ENCODE measurements at places on chromosomes 12 and 14.

GRCh38 chr12:56332512-56333196 lies 1.1 kb downstream of the PAN2 start:
- DNase-seq: no peak

DNA sequence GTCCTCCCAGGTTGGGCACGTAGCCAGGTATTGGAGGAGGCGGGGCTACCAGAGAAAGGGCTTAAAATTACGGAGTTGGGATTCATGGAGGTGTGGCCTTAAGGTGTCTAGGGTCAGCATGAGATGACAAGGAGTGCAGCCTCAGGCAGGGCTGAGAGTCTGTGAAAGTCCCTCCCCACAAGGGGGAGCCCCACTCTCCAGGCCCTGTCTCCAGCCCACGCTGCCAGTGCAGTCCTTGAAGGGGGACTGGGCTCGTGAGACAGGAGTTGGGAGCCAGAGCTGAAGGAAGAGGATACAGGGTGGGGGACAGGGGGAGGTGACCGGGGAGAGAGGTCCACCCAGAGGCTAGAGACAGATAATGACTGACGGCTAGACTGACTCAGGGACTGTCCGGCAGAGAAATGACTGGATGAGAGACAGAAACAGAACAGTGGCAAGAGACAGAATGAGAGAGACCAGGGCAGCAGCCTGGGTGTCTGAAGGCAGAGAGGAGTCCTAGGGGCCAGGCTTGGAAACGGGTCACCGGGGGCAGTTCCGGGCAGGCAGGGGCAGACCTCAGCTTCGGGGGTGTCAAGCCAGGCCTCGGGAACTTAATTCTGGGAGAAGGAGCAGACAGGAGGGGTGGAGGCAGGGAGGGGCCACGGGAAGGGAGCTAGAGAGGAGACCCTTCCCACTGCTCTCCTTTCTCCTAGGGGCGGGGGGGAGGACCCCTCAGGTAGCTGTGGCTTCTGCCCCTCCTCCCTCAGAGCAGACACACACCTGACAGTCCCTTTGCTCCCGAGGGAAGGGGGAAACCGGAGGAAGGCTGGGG lies 970 bp downstream of the CDH24 start:
- peak; percentile 67 for DNase-seq

DNA sequence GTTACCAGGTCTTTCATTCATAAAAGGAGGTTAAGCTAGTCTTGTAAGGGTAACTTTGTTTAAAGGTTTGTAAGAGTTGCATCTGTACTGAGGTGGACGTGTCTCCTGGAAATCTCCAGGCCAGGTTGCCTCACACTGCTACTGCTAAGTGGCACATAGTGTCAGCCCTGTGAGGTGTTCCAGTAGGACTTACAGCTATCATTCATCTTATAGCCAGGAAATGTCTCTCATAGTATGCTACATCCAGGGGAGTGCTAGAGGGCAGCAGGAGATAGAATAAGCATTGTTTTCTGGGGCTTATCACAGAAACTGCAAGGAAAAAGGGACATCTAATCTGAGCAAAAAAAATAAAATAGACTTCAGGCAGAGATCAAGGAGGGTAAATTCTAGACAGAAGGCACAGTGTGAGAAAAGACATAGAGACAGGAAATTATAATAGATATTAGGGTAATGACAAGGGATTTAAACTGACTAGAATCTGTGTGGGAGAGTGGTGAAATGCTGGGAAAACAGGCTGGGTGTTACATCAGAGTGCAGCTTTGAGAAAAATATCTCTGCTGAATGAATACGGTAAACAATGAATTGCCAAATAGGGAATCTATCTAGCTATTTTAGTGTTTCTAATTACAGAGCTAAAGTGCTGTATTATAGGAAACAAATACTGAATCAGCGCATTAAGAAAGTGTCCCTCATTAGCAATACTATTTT lies 205.1 kb upstream of the ABCD2 start:
- DNase-seq: no peak

DNA sequence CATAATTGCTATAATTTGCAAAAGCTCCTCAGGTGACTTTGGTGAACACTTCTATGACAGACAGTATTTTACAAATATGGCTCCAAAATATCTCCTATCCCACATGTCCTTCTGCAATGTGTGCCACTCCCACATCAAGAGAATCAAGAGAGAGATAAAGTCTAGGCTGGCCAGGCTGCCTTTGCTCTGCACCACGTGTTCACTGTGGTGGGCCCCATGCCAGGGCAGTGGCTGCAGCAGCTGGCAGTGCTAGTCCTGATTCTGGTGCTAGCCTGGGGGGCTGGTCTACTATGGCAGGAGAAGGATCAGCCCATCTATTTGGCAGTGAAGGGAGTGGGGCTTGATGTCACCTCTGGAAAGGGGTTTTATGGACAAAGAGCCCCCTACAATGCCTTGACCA lies 86.3 kb downstream of the DRAM1 start:
- DNase-seq: no peak

DNA sequence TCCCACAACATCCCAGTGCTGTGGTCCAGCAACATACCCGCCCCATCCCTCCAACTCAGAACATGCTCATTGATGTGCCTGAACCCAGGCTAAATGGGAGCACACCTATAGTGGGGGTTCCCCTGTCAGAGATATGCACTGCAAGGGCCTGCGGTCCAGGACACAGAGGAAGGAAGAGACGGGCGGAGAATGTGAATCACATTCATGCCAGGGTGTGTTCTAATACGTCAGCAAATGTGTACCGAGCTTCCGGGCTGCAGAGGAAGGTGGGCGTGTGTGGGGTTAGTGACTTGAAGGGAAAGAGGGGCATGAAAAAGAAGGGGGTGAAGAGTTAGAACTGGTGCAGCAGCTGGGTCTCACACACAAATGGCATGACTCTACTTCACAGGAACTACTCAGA lies 83.7 kb downstream of the DPF3 start:
- DNase-seq: no peak

DNA sequence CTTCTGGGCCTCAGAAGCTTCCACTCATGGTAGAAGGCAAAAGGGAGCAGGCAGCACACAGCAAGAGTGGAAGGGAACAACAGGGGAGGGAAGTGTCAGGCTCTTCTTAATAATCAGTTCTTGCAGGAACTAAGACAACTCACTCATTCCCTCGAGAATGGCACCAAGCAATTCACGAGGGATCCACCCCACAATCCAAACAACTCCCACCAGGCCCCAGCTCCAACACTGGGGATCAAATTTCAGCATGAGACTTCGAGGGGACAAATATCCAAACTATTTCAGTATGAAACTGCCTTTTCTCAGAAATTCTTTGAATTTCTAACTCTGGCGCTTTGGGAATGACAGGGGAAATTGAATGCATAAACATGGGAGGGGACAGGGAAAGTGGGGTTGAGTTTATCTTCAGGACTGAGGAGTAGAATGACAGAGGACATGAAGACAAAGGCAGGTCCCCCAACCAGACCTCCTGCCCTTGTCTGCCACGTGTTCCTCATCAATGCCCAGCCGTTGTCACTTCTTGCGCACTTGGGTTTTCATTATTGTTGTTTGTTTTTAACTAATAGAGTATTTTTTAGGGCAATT lies 24.6 kb upstream of the APOF start:
- peak; percentile 65 for DNase-seq

DNA sequence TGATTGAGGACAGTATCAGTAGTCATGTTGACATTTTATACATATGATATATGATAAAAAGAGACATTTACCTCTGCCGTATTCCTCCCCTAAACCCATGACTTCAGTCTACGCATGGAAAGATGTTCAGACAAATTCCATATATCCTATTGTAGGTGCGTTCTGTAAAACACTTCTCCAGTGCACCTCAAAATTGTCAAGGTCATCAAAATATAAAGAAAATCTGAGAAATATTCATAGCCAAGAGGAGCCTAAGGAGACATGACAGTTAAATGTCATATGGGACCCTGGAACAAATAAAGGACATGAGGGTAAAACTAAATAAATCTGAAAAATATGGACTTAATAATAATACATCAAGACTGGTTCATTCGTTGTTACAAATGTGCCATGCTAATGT lies 71.5 kb downstream of the CCER1 start:
- no peak for DNase-seq

GRCh38 chr14:105899071-105899641 lies 372.8 kb downstream of the TMEM121 start:
- no peak for DNase-seq
